ENCODE measurements at places on chromosomes 2 and 18.

DNA sequence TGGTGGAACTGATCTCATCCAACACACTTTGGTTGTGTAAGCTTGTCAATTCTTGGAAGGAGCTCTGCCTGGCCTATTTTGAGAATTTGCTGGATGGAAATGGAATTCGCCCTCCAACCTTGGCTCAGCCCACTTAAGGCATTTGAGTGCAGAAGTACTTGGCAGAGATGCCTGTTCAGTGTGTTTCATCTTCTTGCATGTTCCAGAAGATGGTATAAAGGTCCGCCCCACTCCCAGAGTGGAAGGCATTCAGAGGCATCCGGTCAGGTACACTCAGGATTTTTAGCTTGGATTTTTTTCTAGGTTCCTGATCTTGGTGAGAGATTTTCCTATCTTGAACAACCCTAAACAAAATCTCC, 61.3 kb upstream of the TXNDC2 start:
- DNase-seq = no peak

GRCh38 chr2:191012845-191013681, 908 bp downstream of the STAT1 start:
- DNase-seq = no peak

- no peak for DNase-seq
These were observed 16.1 kb downstream of the SUPT7L start for GRCh38 chr2:27647289-27647688.

- no peak for DNase-seq
These were observed 111.5 kb downstream of the PLEKHM3 start for GRCh38 chr2:207913772-207914358.

- peak; percentile 62 for DNase-seq
These were observed 50.9 kb downstream of the ADNP2 start for GRCh38 chr18:80159713-80160636.
